ENCODE measurements at places on chromosomes 12 and 14. TPM values are rescaled to one million over a fixed set of nuclear protein-coding genes. Genes with fewer than 3 reads are reported as not detected.

The CCDC92 gene
- polyA plus RNA-seq, result 36.2 TPM

The CIT gene
- polyA plus RNA-seq, result 9.4 TPM

The ERBB3 gene
- polyA plus RNA-seq, result 326 TPM

The KLHL33 gene
- 0.64 TPM for polyA plus RNA-seq

The MGP gene
- 152 TPM for polyA plus RNA-seq

The TOMM20L gene
- 0.24 TPM for polyA plus RNA-seq

The EXOC3L4 gene
- 33.7 TPM for polyA plus RNA-seq

The ZNF10 gene
- polyA plus RNA-seq, result 13.3 TPM

The ANKRD33 gene
- 0.06 TPM for polyA plus RNA-seq

The C14orf39 gene
- 0.22 TPM for polyA plus RNA-seq

The GRIP1 gene
- polyA plus RNA-seq, result 6.7 TPM

The BAG5 gene
- 22.5 TPM for polyA plus RNA-seq

The VRTN gene
- polyA plus RNA-seq, result 0.69 TPM

The SGPP1 gene
- 8.6 TPM for polyA plus RNA-seq

The SLC38A4 gene
- 1.3 TPM for polyA plus RNA-seq

The TIGAR gene
- polyA plus RNA-seq, result 5.0 TPM

The NUDT14 gene
- 64.4 TPM for polyA plus RNA-seq

The CPNE8 gene
- polyA plus RNA-seq, result 13.5 TPM

The CPSF6 gene
- 57.9 TPM for polyA plus RNA-seq

The NUBPL gene
- 12.1 TPM for polyA plus RNA-seq

The SIX4 gene
- polyA plus RNA-seq, result 0.40 TPM

The HCAR1 gene
- 0.46 TPM for polyA plus RNA-seq

The RFX4 gene
- polyA plus RNA-seq, result 0.13 TPM

The PLXNC1 gene
- 20.3 TPM for polyA plus RNA-seq

The CEBPE gene
- 0.07 TPM for polyA plus RNA-seq

The PRPF39 gene
- polyA plus RNA-seq, result 69.0 TPM

The BATF gene
- 0.67 TPM for polyA plus RNA-seq

The FGF6 gene
- 0.07 TPM for polyA plus RNA-seq

The WSCD2 gene
- polyA plus RNA-seq, result 1.5 TPM

The FAM186B gene
- polyA plus RNA-seq, result 0.91 TPM

The RGS6 gene
- 2.7 TPM for polyA plus RNA-seq

The TEX22 gene
- 0.82 TPM for polyA plus RNA-seq

All from large intestine (tissue), 12 donors.